ENCODE measurements at places on chromosomes 1 and 21. TPM values are rescaled to one million over a fixed set of nuclear protein-coding genes. Genes with fewer than 3 reads are reported as not detected.

Gene FAM72A
- total RNA-seq = not detected

Gene NBPF20
- total RNA-seq = 3.3 TPM

Gene COL24A1
- total RNA-seq = not detected

Gene CHI3L2
- 6.5 TPM for total RNA-seq

Gene LCE2A
- not detected for total RNA-seq

Gene CCDC24
- total RNA-seq = 1.9 TPM

Gene NCAM2
- total RNA-seq = not detected

GRCh38 chr1:160850993-160851392, 11.7 kb downstream of the CD244 start:
- H3K27ac ChIP-seq = no peak overlapping the region
- no peaks in the 10 kb centered on the region for H3K36me3 ChIP-seq
- no peak for DNase-seq
- no peak overlapping the region for H3K4me3 ChIP-seq
- H3K4me1 ChIP-seq = peaks cover 26% of the 10 kb centered on the region

GRCh38 chr21:32411350-32412161, 950 bp upstream of the EVA1C start:
- H3K4me1 ChIP-seq = peaks cover 38% of the 10 kb centered on the region
- peak overlapping the region; percentile 91 for H3K4me3 ChIP-seq
- peak; percentile 49 for DNase-seq
- peak overlapping the region; percentile 89 for H3K27ac ChIP-seq

- H3K27me3 ChIP-seq = no peaks in the 10 kb centered on the region
- H3K4me3 ChIP-seq = no peak overlapping the region
- H3K36me3 ChIP-seq = no peaks in the 10 kb centered on the region
- peaks cover 44% of the 10 kb centered on the region for H3K4me1 ChIP-seq
- no peak for DNase-seq
These were observed 107.1 kb upstream of the OLIG2 start for GRCh38 chr21:32918478-32919120.

DNA sequence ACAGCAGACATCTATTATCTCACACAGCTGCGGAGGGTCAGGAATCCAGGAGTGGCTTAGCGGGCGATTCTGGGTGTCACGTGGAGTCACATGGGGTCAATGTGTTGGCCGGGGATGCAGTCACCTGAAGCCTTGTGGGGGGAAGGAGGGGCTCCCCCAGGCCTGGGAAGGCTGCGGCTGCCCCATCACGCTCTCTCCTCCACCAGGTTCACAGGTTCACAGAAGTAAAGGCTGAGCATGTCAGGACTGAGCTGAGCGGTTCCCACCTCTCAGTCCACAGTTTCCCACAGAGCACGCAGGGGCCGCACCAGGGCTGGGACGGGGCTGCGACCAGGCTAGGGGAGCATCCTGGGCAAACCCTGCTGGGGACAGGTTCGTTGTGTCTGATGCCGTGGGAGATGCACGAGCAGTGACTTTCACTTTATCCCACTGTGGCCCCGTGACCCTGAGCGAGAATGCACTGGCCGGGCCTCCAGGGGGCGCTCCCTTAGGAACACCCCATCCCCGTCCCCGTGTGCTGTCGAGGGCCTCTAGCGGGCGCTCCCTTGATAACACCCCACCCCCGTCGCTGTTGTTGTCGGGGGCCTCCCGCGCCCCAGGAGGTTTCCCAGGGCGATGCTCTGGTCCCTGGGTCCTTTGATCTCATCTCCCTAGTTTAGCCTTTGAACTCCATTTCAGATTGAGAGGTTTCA, 73.2 kb upstream of the TRAPPC10 start:
- H3K27me3 ChIP-seq = no peaks in the 10 kb centered on the region
- peaks cover 15% of the 10 kb centered on the region for H3K4me1 ChIP-seq
- H3K36me3 ChIP-seq = peaks cover 3% of the 10 kb centered on the region
- DNase-seq = peak; percentile 81
- peak overlapping the region; percentile 94 for H3K27ac ChIP-seq
- peak overlapping the region; percentile 84 for H3K4me3 ChIP-seq

DNA sequence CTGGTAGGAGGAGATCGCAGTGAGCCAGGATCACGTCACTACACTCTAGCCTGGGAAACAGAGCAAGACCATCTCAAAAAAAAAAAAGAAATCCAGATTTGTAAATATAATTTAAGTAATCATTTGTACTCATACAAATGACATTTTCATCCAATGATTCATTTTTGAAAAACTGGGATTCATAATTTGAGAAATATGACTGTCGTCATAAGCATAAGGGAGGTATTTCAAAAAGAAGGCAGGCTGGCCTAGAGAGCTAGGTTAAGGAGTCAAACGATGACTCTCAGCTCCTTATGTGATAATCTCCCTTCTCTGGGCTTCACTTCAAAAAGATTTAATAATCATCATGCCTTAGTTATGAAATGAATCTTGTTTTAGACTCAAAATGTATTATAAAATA, 2.3 kb downstream of the GART start:
- H3K27me3 ChIP-seq = no peaks in the 10 kb centered on the region
- H3K27ac ChIP-seq = peak overlapping the region; percentile 100
- H3K36me3 ChIP-seq = peaks cover 47% of the 10 kb centered on the region
- no peak overlapping the region for H3K4me3 ChIP-seq

GRCh38 chr1:28602536-28603439, 10.7 kb downstream of the RAB42 start:
- H3K4me3 ChIP-seq = no peak overlapping the region
- H3K27me3 ChIP-seq = no peaks in the 10 kb centered on the region
- DNase-seq = no peak
- no peak overlapping the region for H3K27ac ChIP-seq
- H3K36me3 ChIP-seq = peaks cover 57% of the 10 kb centered on the region

DNA sequence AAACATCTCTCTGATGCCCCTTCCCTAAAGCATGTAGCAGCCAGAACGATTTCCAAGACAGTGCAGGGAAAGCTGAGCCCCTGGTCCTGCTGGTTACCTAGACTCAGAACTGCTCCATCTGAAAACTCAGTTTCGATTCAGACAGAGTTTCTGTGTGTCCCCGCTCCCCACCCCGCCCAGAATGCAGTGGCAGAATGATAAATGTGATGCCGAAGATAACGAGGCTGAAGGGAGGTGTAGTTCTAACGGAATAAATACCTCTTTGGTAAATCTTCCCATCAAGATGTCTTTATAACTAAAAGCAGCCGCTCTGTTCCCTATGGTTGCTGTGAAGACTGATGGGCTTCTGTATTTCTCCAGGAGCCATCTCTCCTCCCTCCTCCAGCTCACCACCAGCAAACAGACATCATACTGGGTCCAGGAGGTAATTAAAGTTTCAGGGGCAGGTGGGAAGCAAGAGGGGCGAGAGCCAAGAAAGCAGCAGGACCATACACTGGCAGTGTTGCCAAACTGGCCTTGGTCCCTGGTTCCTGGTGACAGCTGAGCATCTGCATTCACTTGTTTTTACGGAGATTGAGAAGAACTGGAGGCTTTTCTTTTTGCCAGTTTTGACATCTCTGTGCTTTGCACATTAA, 76.9 kb downstream of the DDX20 start:
- H3K27ac ChIP-seq = no peak overlapping the region
- no peaks in the 10 kb centered on the region for H3K4me1 ChIP-seq
- peaks cover 23% of the 10 kb centered on the region for H3K27me3 ChIP-seq
- no peak overlapping the region for H3K4me3 ChIP-seq
- H3K36me3 ChIP-seq = no peaks in the 10 kb centered on the region

GRCh38 chr1:75641325-75641724, 30.4 kb upstream of the SLC44A5 start:
- H3K27ac ChIP-seq = no peak overlapping the region
- no peaks in the 10 kb centered on the region for H3K27me3 ChIP-seq
- H3K4me3 ChIP-seq = no peak overlapping the region
- DNase-seq = no peak
- H3K4me1 ChIP-seq = no peaks in the 10 kb centered on the region

- peak overlapping the region; percentile 82 for H3K4me3 ChIP-seq
- no peaks in the 10 kb centered on the region for H3K36me3 ChIP-seq
- no peak for DNase-seq
These were observed 479 bp downstream of the RGS16 start for GRCh38 chr1:182603646-182604174.

DNA sequence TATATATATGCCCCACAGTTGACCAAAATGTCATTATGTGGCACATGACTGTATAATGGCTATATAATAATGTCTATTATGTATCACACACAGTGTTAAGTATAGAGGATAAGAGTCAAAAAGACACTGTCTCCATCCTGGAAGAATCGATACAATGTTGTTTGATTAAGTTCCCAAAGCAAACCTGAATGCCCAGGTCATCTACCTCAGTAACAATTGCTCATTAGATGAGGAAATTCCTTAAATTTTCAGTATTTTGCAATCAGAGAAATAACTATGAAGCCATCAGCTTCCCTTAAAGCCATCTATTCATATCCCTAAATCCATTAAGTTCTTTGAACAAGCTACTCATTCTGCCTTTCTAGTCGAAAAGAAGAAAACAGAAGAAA, 10.0 kb downstream of the FOXJ3 start:
- DNase-seq = no peak
- H3K27me3 ChIP-seq = no peaks in the 10 kb centered on the region
- peaks cover 2% of the 10 kb centered on the region for H3K36me3 ChIP-seq
- H3K4me3 ChIP-seq = no peak overlapping the region

DNA sequence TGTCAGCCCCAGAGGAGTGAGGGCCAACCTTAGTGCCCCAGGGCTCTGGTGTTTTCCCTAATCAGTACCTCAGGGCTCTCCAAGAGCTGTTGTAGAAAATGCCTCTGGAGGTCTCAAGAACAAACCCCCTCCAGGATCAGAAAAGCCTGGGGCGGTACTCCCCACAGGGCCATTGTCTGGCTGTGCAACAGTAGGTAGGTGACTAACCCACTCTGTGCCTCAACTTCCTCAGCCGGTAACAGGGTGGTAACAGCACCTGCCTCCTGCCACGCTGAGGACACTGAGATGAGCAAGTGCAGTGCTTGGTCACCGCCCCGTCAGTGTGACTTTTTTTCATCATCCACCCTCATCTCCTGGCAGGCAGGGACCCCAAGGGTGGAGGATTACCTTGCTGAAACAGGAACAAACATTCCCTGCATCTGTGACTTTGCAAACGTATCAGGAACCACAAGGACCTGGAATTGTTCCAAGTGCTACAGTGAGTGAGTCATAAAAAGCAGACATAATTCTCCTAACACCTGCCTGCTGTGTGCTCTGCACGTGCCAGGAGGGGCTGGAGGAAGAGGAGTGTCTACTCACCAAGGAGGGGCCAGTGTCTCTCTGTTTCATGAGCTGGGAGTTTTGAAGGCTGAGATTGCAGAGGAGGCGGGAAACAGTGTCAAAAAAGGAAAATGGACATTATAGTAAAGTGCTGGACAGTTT, 440.8 kb downstream of the NPHP4 start:
- no peak overlapping the region for H3K27ac ChIP-seq
- H3K4me3 ChIP-seq = no peak overlapping the region
- DNase-seq = no peak
- H3K27me3 ChIP-seq = peaks cover 42% of the 10 kb centered on the region

GRCh38 chr1:184888505-184888904, 85.8 kb downstream of the NIBAN1 start:
- no peaks in the 10 kb centered on the region for H3K36me3 ChIP-seq
- peaks cover 2% of the 10 kb centered on the region for H3K27me3 ChIP-seq
- no peak overlapping the region for H3K27ac ChIP-seq
- no peak overlapping the region for H3K4me3 ChIP-seq

All from naive thymus-derived CD8-positive, alpha-beta T cell (primary cell).